ENCODE measurements at places on chromosomes 16 and 17. TPM values are rescaled to one million over a fixed set of nuclear protein-coding genes. Genes with fewer than 3 reads are reported as not detected.

Gene COL1A1
- total RNA-seq = 0.50 TPM

Gene ZNF597
- total RNA-seq = 2.1 TPM

Gene POLG2
- total RNA-seq = 35.2 TPM

Gene SOX9
- total RNA-seq = not detected

Gene GGA2
- 95.3 TPM for total RNA-seq

Gene MYLK3
- total RNA-seq = 0.35 TPM

Gene CTRL
- total RNA-seq = 4.5 TPM

Gene TNP2
- not detected for total RNA-seq

Gene CCL18
- total RNA-seq = not detected

Gene RASL10B
- 0.08 TPM for total RNA-seq

All from activated CD4-positive, alpha-beta memory T cell treated with anti-CD3 and anti-CD28 coated beads, Interleukin-2, amount 10 ng/mL, durations not matched to agents 7 days and 5 days (primary cell).